Activated naive CD8-positive, alpha-beta T cell treated with anti-CD3 and anti-CD28 coated beads, Interleukin-2, amount 50 U/mL, for 16 hours (primary cell): ENCODE measurements at places on chromosomes 7 and 10.

DNA sequence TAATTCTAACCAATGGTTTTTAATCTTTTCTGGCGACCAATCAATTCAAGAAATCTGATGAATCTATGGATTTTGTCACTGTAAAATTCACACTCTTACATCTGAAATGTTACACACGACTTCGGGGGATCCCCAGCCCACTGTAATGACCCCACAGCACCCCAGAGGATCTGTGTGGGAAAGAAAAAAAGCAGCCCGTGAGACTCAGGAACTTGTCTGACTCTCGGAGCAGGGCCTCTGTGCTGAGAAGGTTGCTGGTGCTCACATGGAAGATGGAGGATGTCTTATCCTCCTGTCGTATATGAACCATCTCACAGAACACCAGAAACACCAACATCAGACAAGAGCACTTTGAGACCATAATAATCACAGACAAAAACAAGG lies 228.4 kb upstream of the INHBA start:
- DNase-seq = no peak

DNA sequence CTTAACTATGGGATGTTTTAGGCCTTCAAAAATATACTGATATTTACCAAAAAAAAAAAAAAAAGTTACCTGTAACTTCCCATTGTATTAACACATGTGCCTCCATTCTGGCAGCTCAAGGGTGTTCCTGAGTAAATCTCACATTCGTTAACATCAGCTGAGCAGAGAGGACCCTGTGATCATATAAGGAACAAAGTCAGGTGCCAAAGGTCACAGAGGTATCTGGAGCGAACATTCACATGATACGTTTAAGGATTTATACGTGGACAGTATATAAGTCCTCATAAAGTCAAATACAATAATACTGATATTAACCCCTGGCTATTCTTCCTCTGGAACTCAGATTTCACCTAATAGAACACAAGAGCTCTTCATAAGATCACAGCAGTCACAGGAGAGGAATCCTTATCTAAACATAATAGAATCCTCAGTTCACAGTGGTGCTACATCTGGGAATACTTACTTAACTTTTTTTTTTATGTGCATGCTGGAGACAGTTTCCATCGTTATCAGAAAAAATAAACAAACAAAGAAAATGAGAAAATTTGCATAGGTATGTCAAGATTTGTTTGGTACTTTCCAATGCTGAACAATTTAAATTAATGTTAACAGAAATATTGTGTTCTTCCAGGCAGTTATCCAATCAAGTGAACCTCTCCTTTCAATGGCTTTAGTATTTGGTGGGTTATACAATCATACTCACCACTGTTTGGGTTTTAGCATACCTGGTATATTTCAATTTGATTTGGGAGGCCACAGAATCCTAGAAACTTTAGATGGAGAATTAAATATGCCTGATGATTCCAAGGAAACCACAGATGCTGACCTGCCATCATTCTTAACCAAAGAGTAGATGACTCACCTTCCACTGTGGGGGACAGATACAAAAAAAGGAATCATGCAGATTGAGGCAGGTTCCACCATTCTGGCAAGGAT lies 6.6 kb downstream of the CUBN start:
- no peak for DNase-seq

GRCh38 chr10:69802424-69803161 lies 887 bp downstream of the COL13A1 start:
- DNase-seq = no peak

DNA sequence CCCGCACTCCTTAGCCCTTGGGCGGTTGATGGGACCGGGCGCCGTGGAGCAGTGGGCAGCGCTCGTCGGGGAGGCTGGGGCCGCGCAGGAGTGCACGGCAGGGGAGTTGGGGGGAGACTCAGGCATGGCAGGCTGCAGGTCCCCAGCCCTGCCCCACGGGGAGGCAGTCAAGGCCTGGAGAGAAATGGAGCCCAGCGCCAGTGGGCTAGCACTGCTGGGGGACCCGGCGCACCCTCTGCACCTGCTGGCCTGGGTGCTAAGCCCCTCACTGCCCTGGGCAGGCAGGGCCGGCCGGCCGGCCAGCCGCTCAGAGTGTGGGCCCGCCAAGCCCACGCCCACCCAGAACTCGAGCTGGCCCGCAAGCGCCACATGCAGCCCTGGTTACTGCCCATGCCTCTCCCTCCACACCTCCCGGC lies 147.2 kb upstream of the PITRM1 start:
- DNase-seq = no peak

DNA sequence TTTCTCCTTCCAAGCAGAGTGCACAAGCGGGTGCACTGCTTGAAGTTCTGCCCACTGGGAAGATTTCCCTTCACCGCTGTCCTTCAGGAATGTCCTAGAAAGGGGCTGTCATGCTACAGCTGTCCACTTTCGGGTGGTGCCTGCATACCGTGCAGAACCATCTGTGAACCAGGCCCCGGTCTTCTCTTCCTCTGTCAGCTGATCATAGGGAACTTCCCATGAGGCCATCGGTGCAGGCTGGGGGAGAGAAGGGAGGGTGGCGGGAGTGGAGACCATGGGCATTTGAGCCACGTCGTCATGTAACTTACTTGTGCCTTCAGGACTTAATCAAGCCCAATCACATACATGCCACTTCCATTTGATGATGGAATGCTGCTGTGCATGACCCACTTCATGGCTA lies 111.6 kb downstream of the NKX6-2 start:
- no peak for DNase-seq

- DNase-seq = no peak
Measured at GRCh38 chr7:51315393-51316261, 982 bp downstream of the COBL start.

DNA sequence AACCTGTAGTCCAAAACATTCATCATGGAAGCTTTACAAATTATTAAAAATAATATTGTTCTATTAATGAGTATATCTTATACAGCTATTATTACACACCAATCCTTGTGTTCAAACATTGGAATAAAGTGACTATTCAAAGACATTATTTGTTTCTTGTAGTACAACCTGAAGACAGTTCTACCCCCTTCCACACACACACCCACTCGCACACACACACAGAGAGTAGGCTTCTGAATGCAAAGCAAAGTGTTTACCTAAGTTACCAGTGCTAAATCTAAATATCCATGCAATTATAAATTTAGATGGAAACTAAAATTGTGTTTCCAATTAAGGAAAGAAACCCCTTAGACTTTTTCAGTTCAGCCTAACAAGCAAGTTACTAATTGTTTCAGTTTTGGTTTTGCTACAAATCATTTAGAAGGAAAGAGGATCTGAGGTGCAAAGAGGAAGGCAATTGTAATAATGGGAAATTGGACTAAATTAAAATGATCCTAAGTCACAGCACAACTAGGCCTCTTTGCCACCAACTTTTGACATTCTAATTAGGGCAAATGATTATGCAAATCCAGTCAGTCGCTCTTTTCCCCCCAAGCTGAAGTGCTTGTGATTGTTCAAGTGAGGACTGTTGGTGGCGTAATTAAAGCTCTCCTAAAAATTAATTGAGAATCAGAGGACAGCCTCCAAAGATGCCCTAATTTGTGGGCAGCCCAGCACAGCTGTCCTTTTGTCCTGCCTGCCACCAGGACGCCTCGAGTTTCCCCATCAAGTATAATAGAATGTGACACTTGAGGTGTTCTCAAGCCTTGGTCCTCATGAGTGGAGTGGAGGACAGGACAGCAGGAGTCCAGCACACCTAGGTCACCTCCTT lies 19.9 kb upstream of the ATOH7 start:
- no peak for DNase-seq

- DNase-seq = no peak
Measured at GRCh38 chr10:84225427-84226173, at the start of gene LRIT2. LRIT2 (minus strand) TSS chr10:84225544; CDS start chr10:84225520, 24 bp downstream.

- no peak for DNase-seq
Measured at GRCh38 chr7:66741710-66742049, 1.1 kb downstream of the RABGEF1 start.

GRCh38 chr10:27368706-27369105 lies 128.1 kb upstream of the ACBD5 start:
- no peak for DNase-seq

GRCh38 chr7:112505495-112505894 lies 24.7 kb downstream of the LSMEM1 start:
- DNase-seq = no peak

GRCh38 chr7:55977831-55978230 lies 13.4 kb downstream of the NIPSNAP2 start:
- DNase-seq = no peak

DNA sequence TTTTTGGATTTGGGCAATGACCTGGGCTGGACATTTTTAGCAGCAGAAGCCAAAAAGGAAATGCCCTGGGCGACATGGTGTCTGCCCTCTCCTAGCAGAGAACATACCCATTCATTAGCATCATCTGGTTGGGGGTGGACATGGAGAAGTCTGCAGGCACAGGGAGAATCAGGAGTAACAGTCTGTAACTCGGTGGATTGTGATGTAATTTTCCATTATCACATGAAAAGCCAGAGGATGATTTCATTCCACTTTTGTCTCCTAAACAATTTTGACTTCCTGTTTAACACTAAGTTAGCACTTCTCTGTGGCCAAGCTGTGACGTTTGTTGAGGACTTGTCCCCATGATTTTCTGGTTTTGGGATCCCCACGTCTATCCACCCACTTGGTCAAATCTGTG lies 153.8 kb upstream of the HABP2 start:
- DNase-seq = no peak

- DNase-seq = no peak
Measured at GRCh38 chr10:14598809-14599764, 175.6 kb downstream of the FAM107B start.

DNA sequence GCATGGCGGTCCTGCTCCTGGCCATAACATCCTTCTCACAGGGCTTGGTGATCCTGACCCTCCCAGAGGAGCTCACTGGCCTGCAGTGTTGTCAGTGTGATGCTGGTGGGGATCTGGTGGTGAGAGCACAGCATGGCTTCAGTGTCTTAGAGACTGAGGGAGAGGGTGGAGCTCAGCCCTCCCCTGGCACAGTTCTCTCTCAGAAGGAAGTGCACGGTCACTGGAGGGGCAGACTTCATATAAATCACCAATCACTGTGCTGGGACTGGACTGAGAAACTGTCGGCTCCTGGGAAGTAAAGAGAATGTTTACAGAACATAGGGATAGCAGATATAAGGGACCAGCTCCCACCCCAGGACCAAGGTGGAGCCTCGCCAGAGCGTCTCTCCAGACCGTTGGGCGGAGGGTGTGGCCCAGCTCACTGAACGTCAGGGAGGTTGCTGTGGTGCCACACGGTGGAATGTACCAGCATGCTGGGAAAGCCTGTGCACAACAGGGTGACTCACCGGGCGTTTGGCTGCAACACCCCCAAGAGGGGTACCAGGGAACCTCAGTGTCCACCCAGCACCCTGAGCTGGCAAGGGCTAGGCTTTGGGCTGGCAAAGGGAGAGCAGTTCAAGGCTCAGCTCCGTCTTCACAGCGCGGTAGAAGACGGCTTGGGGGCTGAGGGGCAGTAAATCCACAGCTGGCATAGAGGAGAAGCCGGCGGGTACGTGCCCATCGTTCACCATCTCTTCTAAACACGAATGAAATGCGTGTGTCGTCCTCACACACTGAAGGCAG lies 8.8 kb upstream of the GET4 start:
- DNase-seq = no peak

DNA sequence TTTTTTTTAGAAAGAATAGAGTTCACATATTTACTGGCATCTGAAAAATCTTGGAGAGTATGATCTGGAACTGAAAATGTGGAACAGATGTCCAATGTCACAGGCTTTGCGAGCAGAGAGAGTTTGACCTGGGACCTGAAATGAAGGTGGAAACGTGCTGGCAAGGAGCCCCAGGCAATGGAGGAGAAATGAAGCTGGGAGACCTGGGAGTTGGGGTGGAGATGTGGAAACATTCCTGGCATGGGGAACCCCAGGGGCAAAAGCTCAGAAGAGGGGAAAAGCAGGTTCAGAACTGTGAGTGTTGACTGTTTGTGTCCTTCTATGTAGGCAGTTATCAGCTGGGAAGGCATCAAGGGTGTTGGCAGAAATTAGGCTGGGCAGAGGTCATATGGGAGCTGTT lies 7.3 kb upstream of the PNLIPRP2 start:
- DNase-seq = no peak
